Sigmoid colon (tissue), 7 donors: ENCODE measurements at places on chromosomes 12 and 14. TPM values are rescaled to one million over a fixed set of nuclear protein-coding genes. Genes with fewer than 3 reads are reported as not detected.

RHOJ gene
- 28.5 TPM for total RNA-seq

HSPB8 gene
- total RNA-seq: 448 TPM

DNA sequence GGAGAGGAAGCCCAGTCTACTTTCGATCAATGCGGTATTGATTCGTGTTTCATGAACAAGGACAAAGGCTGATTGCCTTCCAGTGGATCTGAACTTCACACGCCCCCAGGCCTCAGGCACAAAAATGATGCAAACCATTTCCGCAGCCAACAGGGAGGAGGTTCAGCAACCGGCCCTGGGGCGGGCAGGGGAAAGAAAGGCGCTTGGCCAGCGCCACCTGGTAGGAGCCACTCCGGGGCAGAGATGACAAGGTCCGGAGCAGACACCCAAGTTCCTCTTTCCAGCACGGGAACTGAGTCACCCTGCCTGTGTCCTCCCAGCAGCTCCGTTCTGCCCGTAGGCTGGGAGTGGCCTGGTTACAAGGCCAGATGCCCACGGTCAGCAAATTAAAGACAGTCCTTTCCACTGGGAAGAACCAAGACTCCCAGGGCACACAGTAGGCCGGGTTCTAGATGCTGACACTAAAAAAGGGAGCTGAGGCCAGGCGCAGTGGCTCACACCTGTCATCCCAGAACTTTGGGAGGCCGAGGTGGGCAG lies 136.3 kb downstream of the SCARB1 start:
- DNase-seq: peak; percentile 90

DNA sequence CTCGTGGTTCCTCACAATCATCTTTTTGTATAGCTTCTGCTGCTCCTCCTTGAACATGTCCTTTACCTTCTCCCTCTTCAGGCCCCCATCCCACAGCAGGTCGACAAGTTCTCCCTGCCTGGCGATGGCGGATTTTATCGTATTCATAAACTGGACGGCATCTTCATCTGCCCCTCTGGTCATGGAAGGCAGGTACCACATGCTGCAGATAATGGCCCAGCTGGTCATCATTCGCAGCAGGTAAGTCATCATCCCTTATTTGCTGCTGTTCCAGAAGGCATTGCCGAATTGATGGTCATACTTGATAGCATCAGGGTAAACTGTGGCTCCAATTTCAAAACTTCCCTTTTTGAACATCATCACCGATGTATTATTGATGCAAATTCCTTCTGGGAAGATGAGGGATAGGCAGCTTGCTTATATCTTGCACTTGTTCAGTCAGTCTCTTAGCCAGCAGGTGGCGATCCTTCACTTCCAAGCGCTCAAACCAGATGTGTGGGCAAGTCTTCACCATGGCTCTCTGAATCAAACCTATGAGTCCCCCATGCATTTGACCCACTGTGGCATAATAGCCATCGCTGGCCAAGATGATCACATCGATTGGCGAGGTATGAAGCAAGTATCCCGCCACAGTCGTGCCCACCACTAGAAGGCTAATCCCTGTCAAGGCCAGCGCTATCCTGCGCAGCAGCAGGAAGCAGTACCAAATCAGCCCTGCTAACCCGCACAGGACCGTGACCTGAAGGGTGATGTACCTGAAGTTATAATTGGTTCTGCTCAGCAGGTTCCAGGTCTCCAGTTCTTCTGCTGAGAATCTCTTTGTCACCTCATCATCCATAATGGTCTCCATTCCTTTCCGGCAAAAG lies 381.5 kb upstream of the STXBP6 start:
- no peak for DNase-seq

DNA sequence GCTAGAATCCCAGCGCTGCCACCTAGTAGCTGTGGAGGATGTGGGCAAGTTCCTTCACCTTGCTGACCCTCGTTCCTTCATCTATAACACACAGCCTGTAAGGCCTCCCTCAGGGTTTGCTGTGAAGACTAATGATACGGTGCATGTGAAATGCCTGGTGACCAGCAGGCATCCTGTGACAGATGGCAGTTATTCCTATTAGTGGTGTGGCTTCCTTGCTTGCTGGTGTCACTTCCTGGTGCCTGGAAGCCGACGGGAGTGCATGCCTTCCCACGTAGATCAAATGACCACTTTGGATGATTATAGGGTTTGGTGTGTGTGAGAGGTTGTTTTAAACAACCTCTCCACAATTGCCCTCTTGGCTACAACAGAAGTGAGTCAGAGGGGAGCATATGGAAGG lies 894.9 kb downstream of the VRK1 start:
- DNase-seq: no peak

DNA sequence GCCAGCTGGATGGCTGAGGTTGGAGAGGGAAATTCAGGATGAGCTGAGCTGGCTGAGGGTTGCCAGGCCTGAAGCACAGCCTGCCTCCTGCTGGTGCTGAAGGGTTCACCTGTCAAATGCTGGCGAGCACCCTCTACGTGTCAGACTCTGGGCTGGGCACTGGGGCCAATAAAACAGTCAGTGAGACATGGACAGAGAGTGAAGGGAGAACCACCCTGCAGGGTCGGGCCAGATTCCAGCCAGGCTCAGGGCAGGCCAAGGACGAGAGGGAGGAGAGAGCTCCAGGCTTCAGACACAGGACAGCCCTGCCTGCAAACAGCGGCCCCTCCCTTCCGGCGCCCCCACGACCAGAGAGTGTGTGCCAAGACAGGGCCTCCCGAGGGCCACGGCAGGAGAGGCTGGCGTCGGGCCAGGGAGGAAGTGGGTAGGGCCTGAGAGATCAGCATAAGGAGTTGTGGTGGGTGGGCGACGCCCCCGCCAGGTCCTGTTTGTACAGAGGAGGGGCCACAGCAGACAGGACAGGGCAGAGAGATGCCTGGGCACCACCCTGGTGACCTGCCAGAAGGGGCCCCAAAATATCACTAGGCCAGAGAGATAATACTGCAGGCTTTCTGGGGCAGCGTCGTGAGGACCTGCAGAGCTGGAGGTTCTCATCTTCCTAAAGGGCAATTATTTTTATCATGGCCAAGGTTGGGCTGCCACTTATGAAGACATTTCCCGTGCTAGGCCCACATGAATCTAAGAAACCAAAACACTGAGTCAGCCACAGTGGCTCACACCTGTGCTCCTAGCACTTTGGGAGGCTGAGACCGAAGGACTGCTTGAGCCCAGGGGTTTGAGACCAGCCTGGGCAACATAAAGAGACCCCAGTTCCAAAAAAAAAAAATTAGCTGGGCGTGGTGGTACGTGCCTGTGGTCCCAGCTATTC lies 73.1 kb upstream of the GPR68 start:
- DNase-seq: peak; percentile 72

DNA sequence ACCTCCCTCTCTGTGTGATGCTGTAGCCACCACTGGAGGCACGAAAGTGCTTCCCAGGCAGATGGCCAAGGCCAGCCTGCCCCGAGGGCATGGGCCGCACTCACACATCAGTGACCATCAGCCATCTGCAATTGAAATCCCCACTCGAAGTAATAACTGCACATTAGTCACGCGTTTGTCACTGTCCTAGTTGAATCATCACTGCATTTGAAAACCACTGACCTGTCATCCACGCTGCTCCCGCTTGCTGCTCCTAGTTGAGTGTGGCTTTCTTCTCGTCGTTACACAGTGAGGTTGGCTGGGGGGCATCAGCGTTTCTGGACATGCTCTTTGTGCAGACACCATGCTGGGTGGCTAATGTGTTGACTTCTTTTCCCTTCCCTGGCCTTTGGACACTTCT lies 176.1 kb downstream of the ADGRD1 start:
- peak; percentile 46 for DNase-seq
